SK-N-SH (cell line): ENCODE measurements at places on chromosomes 3 and 15. TPM values are rescaled to one million over a fixed set of nuclear protein-coding genes. Genes with fewer than 3 reads are reported as not detected.
A peak's percentile ranks its signal among the peaks of the same experiment; 100 is the strongest.

- DNase-seq, result no peak
These were observed 15.0 kb downstream of the TEX264 start for GRCh38 chr3:51686056-51686455.

- DNase-seq, result no peak
These were observed 216.8 kb upstream of the RBMS3 start for GRCh38 chr3:29064085-29064484.

DNA sequence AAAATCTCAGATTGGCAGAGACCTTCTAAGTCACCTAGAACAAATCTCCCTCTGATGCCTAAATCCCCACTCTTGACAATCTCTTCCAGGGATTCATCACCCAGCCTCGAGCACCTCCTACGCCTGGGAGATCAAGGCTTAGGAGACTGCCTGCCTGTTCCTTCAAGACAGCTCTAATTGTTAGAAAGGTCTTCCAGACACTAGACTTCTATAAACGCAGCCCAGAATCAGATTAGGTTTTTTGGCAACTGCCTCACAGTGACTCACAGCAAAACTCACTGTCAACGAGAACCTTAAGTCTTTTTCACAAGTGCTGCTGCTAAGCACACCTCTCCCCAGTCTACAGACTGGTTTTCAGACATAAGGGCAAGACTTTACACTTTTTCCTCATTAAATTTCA lies 23.1 kb downstream of the SRGAP3 start:
- no peak for DNase-seq

DNA sequence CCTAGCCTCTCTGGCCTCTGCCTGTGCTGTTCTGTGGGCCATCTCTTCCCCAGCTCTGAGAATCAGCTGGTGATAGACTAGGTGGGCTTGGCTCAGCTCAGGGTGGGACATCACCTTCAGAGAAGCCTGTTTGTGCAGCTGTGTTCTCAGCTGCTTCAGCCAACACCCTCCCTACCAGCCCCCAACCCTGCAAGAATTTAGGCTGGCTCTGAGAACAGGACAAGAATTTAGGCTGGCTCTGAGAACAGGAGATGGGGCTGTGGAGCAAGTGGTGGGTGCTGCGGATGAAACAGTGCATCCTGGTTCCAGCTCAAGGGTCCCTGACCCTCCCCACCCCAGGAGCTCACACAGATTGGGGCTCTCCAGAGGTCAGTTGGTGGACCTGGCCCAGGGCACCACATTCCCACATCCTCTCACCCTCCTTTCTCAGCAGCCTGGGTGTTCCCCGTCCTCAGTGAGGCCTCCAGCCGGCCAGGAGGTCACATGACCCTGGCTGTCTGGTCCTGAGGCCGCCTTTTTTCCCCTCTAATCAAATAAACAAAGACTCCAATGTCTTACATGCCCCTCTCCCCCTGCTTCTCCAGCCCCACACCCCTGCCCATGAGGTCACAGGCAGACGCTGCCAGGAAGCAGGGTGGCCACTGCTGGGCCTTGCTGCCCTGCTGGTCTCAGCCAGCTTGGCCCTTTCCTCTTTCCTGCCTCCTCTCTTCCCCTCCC lies 14.9 kb downstream of the PLEKHO2 start:
- DNase-seq, result peak; percentile 80

GRCh38 chr3:43953814-43954692 lies 263.3 kb downstream of the ABHD5 start:
- DNase-seq, result no peak

DNA sequence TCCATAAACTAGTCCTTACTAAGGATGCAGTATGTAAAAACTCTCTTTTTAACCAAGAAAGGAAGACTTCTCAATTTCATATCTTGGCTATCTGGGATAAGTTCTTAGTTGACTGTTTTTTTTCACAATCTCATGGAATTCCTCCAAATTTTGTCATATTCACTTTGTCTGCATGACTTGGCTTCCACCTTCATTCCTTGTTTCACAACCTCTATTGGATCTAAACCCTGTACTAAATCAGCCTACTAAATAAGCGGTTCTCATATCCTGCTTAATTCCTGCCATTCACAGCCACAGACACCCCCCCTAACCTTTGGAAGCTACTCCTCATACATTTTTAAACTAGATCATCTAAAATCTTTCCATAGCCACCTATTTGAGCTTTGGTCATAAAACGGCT lies 370.6 kb upstream of the NAALADL2 start:
- no peak for DNase-seq

Gene FAM174B
- 0.18 and 0.30 TPM in 2 replicates for polyA plus RNA-seq

Gene SUCNR1
- polyA plus RNA-seq, result 1.5 and 2.9 TPM in 2 replicates

- DNase-seq, result no peak
These were observed 80.7 kb upstream of the SLC25A26 start for GRCh38 chr3:66140106-66140505.

DNA sequence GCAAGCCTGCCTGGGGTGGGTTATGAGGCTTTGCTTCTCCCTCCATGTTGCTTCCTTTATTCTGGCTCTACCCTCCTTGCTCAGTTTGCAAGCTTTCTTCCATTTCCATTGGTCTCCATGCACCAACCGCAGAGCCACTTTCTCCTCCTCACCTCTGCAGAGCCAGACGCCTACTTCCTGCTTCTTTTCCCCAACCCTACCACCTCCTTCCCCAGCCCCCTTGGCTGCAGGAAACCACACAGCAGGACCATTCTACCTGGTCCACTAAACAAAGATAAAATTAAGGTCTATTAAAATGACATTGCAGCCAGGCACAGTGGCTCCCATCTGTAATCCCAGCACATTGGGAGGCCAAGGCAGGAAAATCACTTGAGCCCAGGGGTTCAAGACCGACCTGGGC lies 10.0 kb upstream of the CAV3 start:
- DNase-seq, result no peak

Gene GP9
- polyA plus RNA-seq, result not detected in 2 replicates

Gene CAV3
- not detected in 2 replicates for polyA plus RNA-seq

DNA sequence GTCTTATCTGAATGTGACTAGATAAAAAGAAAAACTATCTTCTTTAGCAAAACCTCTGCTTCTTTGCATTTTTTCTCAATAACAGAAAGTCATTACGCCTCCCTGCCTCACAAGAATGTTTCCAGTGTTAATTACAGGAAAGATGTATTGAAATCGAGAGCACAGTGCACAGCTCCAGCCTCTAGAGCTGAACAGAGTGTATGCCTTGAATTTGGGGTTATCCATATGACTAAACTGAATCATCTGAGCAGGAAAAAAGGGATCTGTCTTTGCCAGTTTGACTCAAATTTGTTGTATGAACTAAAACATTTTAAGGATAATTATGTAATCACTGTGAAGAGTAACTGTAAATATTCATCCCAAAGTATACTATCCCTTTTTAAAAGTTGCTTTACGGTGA lies 149.1 kb upstream of the CGNL1 start:
- no peak for DNase-seq

Gene ELL3
- polyA plus RNA-seq, result 0.67 and 0.89 TPM in 2 replicates

GRCh38 chr3:140311428-140311827 lies 366.4 kb upstream of the TRIM42 start:
- DNase-seq, result no peak

DNA sequence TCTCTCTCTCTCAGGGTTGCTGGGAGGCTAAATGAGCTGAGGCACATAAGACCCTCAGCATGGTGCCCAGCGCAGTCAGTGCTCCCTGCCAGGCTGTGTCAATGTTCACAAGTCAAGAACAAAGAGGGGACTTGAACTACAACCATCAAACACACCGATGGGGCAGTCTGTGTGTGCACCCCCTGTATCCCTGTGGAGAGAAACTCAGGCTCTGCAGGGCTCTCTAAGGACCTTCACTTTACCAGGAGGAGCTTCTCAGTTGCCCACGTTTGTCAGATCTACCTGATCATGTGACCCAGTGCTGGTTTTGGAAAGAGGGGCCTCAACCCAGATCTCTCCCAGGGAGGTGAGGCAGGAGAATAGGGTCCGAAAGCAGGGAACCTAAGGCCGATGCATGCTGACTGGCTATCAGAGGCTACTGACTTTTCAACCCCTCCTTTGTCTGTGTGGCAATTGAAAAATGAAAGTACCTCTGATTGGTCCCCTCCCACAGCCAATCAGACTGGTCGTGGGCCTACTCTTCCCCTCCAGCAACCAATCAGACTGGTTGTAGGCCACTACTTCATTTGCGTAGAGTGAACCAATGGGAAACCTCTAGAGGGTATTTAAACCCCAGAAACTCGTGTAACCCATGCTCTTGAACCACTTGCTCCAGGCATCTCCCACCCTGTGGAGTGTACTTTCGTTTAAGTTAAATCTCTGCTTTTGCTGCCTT lies 34.0 kb downstream of the RHCG start:
- DNase-seq, result no peak

DNA sequence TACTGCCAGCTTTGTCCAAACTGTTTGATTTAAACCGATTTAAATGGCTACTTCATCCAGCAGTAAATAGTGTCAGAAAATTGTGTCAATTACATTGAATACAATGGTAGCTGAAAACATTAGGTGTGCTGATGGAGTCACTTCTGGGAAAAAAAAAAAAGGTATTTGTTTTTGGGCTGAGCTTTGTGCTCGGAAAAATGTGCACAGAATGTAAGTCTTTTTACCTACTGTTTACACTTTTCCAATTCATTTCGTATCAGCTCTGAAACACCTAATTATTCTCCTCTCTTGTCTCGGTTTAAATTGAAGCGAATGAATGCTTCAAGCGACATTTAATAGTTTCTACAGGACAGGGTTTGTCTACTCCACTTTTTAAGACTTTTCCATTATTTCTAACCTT lies 1078.4 kb downstream of the ROBO1 start:
- no peak for DNase-seq

Gene ERC2
- polyA plus RNA-seq, result 1.6 and 2.4 TPM in 2 replicates

DNA sequence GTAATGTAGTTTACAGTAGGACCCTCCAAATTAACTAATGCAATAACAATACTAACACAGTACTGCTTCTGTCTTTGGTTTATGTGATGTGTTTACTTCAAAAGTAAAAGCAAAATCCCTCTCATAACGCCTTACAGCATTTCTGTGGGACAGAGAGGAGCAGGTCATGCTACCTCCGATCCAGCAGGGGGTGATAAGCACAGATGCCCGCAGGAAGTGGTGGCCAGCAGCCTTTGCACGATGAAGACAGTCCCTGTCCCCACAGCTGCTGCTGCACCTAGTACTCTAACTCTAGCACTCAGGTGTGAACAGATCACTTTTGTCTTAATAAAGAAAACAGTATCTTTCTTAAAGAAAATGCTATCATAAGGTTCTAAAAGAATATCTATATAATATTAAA lies 38.3 kb downstream of the ANO10 start:
- peak; percentile 8 for DNase-seq

DNA sequence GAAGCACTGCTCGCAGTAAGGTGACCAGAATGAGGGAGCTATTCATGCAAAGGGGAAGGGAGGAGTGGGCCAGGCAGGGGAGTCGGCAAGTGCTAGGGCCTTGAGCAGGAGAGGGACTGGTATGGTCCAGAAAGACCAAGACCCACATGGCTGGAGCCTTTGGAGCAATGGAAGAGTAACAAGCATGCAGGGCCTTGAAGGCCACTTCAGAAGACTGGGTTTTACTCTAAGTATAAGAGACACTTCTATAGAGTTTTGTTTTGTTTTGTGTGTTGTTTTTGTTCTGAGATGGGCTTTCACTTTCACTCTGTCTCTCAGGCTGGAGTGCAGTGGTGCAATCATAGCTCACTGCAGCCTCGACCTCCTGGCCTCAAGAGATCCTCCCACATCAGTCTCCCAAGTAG lies 42.0 kb downstream of the BFSP2 start:
- DNase-seq, result no peak

- peak; percentile 58 for DNase-seq
These were observed 100.9 kb upstream of the HACD2 start for GRCh38 chr3:123685780-123686179.

- DNase-seq, result no peak
These were observed 28.9 kb downstream of the CLDN18 start for GRCh38 chr3:138038725-138039462.

DNA sequence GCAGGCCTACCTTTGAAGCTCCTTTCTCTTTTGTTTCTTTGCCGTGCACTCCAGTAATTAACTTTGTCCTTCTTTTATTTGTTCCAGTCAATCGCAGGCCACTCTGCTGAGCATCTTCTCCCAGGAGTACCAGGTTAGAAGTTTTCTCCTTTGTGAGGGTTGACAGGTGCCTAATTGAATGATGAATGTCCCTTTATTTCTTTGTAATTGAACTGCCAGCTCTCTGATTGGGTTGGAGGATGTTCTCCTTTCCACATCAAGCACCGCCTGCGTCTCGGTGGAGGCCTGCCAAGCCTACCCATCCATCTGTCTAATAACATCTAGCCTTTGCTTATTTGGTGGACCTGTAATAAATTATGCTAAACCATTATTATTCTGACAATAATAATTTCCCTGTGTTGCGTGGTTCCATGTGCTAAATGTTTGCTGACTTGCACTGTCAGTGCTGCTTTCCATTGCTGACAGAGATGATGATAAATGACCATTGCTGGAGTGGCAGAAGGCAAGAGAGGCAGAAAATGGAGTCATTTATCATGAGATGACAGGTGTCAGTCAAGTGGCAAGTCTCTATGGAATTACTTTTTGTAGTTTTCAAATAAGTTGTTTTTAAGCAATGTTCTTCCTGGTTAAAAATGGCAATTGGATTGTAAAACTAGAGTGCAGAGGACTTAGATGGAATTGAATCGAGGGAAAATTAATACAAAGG lies 64.9 kb downstream of the CDIN1 start:
- no peak for DNase-seq

DNA sequence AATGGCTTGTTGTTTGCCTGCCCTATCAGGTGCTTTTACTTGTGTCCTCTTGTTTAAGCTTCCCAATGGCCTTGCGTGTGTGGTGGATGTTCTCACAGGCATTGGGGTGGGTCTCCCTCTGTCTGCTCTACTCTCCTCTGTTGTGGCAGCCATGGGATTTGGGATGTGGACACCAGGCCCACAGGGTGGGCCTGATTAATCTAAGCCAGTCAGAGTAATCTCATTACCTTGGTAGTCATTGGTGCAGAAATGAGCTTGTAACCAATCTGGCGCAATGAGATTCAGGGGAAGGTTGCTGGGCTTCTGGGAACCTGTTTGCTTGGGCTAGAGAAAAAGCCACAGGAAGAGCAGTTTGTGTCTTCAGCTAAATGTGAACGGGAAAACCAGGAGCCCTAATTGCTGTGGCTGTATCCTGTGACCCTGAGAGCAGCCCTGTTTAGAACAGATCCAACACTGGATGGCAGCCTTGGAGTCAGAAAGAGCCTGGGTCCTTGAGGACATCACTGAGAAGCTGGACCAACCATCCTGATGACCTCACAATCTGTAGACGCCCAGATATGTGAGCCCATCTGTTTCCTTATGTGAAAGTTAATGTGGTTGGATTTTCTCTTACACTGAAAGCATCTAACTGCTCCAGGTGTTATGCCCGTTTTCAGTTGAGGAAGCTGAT lies 157.3 kb upstream of the UBE2E1 start:
- peak; percentile 27 for DNase-seq
